ENCODE measurements at places on chromosomes 4 and X.

GRCh38 chr4:48110452-48110978 lies 23.5 kb downstream of the TXK start:
- DNase-seq = no peak

DNA sequence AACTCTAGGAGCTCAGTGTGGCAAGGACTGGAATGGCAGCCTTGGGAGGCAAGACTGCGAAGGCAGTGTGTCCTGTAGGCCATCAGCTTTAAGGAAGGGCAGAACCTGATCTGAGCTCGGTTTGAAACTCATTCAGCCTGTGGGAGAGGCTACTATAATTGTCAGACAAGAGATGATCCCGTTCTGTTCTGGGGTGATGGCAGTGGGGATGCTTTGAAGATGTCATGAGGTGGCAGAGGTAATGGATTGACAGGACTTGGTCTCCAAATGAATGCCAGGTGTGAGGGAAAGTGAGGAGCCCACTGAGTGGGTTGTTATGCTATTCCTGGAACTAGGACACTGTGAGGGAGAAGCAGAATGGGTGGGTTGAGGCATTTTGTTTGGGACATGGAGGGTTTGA lies 144.9 kb downstream of the PJA1 start:
- DNase-seq = no peak

GRCh38 chr4:149370785-149371420 lies 444.7 kb downstream of the IQCM start:
- no peak for DNase-seq

GRCh38 chrX:152151256-152151655 lies 12.9 kb upstream of the MAGEA10 start:
- DNase-seq = no peak

- no peak for DNase-seq
These were observed 11.9 kb upstream of the CCNQ start for GRCh38 chrX:153610836-153611213.

DNA sequence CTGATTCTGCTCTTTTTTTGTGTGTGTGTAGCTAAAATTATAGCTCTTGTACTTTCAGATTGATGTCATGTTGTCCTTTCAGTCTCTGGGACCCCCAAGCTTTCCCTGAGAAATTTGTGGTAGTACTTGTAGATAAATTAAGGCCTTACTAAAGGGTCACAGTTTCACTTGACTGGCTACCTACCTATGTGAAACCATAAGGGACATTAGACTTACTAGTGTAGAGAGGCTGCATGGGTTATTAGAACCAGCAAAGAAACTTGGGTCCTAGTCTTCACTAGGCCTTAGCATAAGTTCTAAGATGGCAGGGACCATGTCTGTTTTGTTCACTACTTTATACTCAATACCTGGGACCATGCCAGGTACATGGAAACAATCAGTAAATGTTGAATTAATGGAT lies 21.4 kb downstream of the WDR44 start:
- no peak for DNase-seq

- no peak for DNase-seq
These were observed 38.6 kb downstream of the ZNF827 start for GRCh38 chr4:145899886-145900460.

DNA sequence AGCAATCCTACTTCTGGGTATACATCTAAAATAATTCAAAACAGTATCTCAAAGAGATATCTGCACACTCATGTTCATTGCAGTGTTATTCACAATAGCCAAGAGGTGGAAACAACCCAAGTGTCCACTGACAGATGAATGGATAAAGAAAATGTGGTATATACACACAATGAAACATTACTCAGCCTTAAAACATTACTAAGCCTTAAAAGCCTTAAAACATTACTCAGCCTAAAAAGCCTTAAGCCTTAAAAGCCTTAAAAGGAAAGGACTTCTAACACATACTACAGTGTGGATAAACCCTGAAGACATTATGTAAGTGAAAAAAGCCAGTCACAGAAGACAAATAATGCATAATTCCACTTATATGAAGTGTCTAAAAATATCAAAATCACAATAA lies 40.3 kb upstream of the TFDP3 start:
- no peak for DNase-seq

DNA sequence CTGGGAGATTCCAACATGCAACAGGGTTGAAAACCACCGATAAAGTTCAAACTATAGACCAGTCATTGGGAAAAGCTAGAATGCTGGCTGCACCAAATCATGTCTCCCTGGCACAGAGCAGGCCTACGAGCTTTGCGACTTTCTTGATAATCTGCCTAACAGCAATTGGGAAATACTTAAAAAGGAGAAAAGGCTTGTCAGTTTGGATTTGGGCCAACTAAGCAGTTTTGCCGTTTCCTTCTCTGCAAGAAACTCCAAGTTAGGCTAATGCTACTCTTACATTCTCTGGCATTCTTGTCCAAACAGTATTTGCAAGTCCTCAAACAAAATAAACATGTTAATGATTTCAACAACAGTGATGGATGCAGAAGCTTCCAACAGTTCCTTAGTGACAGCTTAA lies 87.9 kb downstream of the PDK3 start:
- DNase-seq = no peak

DNA sequence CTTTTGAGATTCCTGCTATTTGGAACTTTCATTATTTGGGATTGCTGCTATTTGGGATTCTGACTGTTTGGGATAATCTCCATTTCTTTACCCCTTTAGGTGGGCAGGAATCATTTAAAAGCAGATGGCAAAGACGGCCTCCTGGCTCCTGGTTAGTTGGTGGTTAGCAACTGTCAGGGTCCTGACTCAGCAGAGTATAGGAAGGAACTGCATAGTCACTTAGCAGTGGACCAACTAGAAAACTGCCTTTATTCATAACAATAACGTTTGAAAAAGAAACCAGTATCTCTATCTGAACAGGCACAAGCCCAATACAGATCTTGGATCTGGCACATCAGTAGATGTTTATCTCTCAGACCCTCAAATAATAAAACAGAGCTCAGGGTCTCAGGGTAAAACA lies 469.7 kb upstream of the FGF16 start:
- no peak for DNase-seq

DNA sequence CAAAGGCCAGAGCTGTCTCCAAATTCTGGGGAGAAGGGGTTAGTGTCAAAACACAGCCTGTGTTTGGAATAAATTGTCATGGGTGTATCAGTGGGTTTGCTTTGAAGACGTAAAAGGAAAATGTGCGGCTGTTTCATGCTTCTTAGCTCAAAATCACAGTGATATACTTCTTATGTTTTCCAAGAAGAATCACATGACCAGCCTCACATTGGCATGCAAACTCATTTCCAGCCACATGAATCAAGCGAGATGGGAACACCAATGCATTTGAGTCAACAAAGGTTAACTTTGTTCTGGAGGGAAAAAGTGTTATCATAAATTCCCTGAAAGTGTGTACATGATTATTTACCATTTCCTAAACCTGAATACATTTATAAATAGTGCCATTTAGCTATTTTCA lies 19.0 kb upstream of the SPP1 start:
- DNase-seq = no peak

DNA sequence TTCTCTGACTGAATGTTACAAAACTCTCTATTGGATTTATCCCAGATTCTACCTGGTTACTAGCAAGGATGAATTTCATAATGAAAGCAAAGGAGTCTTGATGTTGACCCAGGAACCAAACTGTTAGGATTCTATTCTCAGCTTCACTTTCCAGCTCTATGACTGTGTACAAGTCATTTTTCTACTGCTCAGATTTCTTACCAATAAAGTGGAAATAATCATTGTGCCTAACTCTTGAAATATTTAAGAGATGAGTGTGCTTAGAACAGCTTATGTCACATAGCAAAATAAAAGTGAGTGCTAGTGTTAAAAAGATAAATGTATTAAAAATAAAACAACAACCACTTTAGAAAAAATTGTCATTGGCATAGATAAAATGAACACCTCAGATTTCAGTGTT lies 45.6 kb downstream of the EPHA5 start:
- no peak for DNase-seq

- DNase-seq = no peak
These were observed 6.8 kb upstream of the CD99 start for GRCh38 chrX:2684256-2684655.

- DNase-seq = no peak
These were observed 588 bp downstream of the ART3 start for GRCh38 chr4:76074993-76075600.

GRCh38 chr4:158610790-158611189 lies 60.9 kb downstream of the C4orf46 start:
- no peak for DNase-seq

Data from stimulated activated naive B cell treated with anti-CD40 and anti-IgM and Interleukin-4, amounts not matched to agents 10 μg/mL and 1 μg/mL and 100 μg/mL, for 72 hours (primary cell).